ENCODE measurements at places on chromosomes 16 and 17. TPM values are rescaled to one million over a fixed set of nuclear protein-coding genes. Genes with fewer than 3 reads are reported as not detected.

Gene KCNJ2
- 0.05 TPM for total RNA-seq

Gene PIK3R6
- not detected for total RNA-seq

Gene ZFP3
- 0.77 TPM for total RNA-seq

Gene DHRS7C
- not detected for total RNA-seq

Gene HSPB9
- total RNA-seq: not detected

Gene MYL4
- total RNA-seq: not detected

Gene ATP2A3
- total RNA-seq: 5.3 TPM

Gene KRTAP2-1
- not detected for total RNA-seq

Gene SDR42E2
- total RNA-seq: not detected

Gene FA2H
- total RNA-seq: 33.6 TPM

Gene FNDC8
- total RNA-seq: not detected

Gene CRYBA1
- not detected for total RNA-seq

Measured in A549 treated with Mapracorat at 1 μM for 4 hours (cell line).